Daoy (cell line): ENCODE measurements at places on chromosomes 3 and 15. TPM values are rescaled to one million over a fixed set of nuclear protein-coding genes. Genes with fewer than 3 reads are reported as not detected.

- peak; percentile 98 for DNase-seq
Observed at GRCh38 chr15:45279024-45279698, 27.1 kb downstream of the SLC28A2 start.

DNA sequence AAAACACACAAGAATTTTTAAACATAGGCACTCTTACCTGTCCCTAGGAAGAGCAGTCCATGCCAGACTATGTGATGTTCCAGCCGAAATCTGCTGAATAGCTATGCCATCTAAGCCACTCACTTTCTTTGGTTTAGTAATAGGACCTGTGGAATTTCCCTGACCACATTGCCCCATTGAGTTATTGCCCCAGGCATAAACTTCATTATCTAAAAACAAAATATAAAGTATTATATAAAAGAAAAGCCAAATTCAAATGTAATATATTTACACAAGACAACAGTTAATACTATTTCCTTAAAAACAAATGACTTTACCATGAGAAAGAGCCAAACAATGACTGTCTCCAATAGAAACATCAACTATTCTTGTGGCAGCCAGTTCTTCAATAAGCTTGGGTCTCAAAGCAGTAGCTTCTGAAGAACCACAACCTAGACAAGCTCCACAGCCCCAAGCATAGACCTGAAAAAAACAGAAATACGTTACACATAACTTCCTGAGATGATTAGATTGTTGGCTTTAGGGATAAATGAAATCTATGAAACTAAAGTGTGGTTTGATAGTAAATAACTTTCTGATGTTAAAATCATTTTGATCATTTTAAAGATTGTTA is 84.3 kb downstream of the HERC1 start:
- DNase-seq, result no peak

- DNase-seq, result peak; percentile 42
Observed at GRCh38 chr3:184058029-184058428, 5.2 kb downstream of the HTR3C start.

The IL5RA gene
- total RNA-seq, result 0.80 TPM in 1 of 2 replicates, not detected in the other

The RGMA gene
- total RNA-seq, result 0.42 TPM in 1 of 2 replicates, not detected in the other
